ENCODE measurements at places on chromosomes 3 and 15.
A peak's percentile ranks its signal among the peaks of the same experiment; 100 is the strongest.

DNA sequence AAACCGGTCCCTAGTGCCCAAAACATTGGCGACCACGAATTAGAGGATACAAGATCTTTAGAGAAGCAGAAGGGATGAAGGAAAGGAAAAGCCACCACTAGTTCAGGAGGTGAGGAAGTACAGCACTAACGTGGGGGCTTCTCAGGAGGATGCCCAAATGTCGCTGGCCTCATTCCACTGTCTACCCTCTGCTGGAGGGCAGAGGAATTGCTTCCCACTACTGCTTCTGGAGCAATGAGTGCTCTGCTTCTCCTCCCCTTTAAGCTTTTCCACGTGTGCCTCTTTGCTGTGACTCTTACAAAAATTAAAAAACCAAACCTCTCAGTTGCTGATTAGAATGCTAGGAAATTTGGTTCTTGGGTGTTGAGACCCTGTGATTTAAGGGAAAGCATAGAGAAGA is 281.3 kb downstream of the CLSTN2 start:
- DNase-seq: no peak

DNA sequence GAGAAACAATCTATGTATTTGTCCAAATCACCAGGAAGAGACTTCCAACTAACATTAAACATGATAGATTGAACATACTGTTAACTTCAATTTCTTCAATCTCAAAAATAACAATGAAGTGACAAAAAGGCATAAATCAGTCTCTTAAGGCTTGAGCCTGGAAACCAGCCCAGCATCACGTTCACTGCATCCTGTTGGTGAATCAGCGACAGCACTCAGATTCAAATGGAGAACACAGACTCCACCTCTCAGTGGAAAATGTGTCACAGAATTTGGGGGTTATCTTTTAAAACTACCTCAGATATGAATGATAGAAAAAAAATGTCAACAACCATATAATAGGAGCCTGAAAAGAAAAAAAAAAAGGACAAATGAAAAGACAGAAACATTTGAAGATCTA is 212.0 kb downstream of the MINAR1 start:
- no peak for DNase-seq

- DNase-seq: no peak
These were observed 467.3 kb downstream of the CADM2 start for GRCh38 chr3:85426121-85426520.

DNA sequence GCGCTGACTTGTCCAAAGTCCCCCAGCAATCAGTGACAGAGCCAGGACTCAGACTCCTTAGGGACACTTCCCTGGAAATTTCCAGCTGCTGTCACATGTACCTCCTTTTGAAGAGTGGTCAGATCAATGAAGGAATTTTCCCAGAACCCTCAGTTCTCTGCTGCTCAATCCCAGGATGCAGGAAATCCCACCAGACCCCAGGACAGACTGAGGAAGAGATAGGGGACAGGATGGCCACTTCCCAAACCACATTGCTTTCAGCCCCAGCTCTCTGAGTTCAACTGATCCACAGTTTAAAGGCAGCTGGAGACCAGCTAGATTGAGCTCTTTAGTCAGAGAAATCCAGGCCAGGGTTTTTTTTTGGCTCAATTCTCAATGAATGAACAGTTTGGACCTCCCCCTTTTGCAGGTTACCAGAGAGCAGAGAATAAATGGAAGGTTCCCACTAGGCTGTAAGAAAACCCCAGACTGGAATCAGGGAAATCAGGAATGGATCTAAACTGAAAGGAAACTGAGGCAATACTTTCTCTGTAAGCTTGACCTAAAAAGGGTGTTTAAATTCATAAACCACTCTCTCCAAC is 1.5 kb downstream of the CYP1A1 start:
- no peak for DNase-seq

GRCh38 chr3:13352621-13353131 is 67.4 kb downstream of the NUP210 start:
- no peak for DNase-seq

DNA sequence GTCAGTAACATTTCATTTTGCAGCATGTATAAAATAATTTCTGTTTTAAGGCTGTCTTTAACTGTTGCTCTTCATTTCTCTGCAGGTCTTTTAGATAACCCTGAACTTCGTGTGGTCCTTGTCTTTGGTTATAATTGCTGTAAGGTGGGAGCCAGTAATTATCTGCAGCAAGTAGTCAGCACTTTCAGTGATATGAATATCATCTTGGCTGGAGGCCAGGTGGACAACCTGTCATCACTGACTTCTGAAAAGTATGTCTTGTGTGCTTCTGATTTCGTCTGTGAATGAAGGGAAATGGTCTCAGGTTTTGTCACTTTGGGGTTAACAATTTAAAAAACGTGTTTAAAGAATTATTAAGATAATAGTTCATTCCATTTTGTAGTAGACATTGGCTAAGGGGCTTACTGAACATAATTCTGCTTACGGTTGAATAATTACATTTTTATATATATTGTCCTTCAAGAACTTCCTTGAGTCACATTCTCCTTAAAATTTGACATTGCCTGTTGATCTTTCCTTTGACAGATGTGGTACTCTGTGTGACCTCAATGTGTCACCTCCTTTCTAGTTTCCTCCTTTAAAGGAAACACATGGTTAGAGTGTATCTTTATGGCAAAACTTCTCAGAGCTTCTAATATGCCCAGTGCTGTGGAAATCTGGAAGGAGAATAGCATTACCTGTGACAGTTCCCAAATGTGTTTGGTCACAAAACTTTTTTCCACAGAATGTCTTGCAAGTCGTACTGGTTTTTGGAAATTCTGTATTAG is 26.3 kb downstream of the FBXO22 start:
- no peak for DNase-seq

- no peak for DNase-seq
These were observed 124.8 kb downstream of the ATP10A start for GRCh38 chr15:25738171-25738965.

GRCh38 chr15:72217216-72217615 is 13.8 kb downstream of the PKM start:
- no peak for DNase-seq

GRCh38 chr3:138440596-138440995 is 6.2 kb downstream of the ESYT3 start:
- no peak for DNase-seq

DNA sequence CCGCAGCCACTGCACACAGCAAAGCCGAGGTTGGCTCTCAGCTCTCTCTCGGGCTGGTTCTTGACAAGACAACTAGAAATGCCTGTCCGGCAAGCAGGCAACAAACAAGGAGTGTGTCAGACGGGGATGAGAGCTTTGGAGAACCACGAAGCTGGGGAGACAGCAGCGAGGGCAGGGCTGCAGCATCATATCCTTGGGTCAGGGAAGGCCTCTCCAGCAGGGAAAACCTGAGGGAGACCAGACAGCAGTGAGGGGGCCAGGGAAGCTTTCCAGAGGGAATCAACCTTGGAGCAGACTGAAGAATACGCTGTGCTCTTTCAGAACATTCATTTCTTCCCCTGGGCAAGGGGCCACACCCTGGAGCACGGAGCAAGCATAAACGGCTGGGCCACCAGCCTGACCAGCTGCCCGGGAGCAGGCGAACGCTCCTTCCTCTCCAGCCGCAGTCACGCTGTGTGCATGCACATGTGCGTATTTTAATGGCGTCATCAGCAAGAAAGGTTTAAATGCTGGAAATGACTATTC is 58.7 kb downstream of the CHSY1 start:
- DNase-seq: no peak

DNA sequence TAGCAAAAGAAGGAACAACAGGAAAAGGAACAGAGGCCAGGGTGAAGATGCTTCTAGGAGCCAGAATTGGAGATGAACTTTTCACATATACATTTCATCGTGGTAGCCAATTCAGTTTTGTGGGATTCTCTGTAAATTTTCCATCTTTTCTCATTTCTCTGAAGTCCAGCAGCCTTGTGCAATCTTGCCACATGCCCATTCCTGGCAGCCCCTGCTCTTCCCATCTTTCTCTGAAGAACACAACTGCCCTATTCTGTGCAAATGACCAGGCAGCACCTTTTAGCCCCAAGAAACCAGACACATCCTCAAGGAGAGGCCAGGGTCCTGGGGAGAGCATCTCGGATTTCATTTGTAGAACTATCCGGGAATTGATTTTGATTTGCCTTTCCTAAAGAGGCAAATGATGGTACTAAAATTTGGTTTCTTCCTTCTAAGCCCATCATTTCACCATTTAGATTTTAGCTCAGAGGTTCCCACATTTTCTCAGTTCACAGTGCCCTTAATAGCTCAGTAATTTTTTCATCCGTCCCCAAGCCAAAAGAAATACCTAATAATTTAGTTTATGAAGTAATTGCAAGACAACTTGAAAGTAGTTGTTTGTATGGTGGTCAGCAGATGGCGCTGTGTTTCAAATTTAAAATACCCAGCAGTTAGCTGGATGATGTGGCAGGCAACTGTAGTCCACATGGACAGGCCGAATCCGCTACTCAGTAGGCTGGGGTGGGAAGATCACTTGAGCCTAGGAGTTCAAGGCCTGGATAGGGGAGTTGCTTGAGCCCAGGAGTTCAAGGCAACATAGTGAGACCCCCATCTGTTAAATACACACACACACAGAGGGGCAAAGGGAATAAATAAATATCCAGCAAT is 61.3 kb upstream of the ACKR4 start:
- peak; percentile 5 for DNase-seq

DNA sequence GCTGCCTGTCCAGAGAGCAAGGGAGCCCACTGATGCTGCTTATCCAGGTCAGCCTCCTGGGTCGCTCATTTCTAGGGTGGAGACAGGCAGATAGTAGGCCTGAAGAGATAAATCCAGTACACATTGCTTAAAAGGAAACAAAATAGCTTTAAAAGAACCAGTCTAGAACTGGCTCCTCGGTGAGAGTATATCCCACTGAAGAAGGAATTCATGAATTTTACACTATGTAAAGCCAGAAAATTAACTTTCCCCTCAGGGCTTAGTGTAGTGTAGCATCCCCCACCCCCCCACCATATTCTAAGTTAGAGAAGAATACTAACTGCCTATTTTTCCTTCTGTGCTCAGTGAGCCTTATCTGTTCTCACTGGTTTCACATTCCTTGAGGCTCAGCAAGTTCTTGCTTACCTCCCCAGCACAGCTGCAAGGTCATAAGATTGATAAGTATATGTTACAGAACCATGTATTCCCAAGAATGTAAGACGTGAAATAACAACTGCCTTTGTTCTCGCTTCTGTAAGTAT is 30.5 kb upstream of the NOX5 start:
- DNase-seq: no peak

Data from stimulated activated CD4-positive, alpha-beta T cell treated with anti-CD3 and anti-CD28 coated beads, TNF-alpha, amount 100 ng/mL, for 1 hour (primary cell).